ENCODE measurements at places on chromosomes 11 and 22. TPM values are rescaled to one million over a fixed set of nuclear protein-coding genes. Genes with fewer than 3 reads are reported as not detected.
A peak's percentile ranks its signal among the peaks of the same experiment; 100 is the strongest.

The CARNS1 gene
- 0.38 TPM for total RNA-seq

The SCN2B gene
- total RNA-seq: not detected

The CCDC89 gene
- total RNA-seq: 4.4 TPM

The GTSE1 gene
- 6.1 TPM for total RNA-seq

The SYT13 gene
- total RNA-seq: not detected

The TMEM191B gene
- total RNA-seq: not detected

DNA sequence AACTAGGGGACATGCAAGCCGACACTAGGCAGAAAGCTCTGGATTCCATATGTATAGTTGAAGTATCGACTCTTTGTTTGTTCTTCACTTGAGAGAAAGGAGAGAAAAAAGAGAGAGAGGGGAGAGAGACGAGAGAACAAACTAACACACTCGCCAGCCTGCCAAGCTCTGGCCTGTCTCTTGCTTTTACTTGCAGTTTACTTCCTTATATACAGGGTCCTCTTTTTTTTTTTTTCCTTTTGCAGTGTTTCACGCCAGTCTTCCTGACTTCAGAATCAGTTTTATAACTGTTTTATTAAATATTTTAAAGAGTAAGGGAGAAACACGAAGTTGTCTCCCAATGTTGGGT is 19.9 kb downstream of the TEAD1 start:
- DNase-seq: peak; percentile 62

GRCh38 chr11:108796551-108796950 is 131.7 kb downstream of the DDX10 start:
- no peak for DNase-seq

DNA sequence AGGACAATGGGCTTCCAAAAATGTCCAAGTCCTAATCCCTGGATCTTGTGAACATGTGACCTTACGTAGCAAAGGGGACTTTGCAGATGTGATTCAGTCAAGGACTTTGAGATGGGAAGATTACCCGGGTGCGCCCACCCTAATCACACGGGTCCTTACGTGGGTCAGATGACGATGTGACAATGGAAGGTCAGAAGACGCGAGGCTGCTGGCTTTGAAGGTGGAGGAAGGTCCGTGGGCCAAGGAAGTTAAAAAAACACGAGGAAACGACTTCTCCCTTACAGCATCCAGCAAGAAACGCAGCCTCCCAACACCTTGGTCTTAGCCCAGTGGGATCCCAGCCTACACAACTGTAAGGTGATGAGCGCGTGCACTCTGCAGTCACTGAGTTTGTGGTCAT is 860.1 kb downstream of the TBC1D22A start:
- no peak for DNase-seq

- DNase-seq: no peak
Observed at GRCh38 chr11:73011126-73011817, 130.8 kb downstream of the FCHSD2 start.

GRCh38 chr11:118699506-118700220 is 20.2 kb upstream of the TREH start:
- DNase-seq: no peak

GRCh38 chr11:106288822-106289387 is 211.4 kb downstream of the AASDHPPT start:
- DNase-seq: no peak

DNA sequence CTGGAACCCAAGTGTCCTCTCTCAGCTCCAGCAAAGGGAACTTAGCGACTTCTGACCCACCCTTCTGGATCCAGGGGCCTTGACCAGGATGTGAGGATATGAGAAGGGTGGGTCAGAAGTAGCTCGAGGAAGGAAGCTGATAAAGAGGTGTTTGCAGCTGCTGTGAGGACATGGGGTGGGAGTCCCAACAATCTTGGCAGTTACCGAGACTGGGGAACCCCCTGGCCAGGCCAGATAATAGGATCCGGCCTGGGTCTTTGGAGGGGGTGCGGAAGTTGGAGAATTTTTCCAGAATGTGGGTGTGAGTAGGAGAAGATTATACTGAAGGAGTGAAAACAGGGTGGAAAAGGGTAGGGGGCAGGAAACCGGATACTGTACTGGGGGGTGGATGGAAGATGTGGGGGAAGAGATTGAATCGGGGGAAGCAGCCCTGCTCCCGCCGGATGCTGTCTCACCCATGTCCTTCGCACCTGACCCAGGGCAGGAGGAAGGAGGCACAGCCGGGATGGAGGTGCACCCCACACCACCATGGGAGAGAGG is 2.8 kb upstream of the MCAM start:
- DNase-seq: no peak

- DNase-seq: peak; percentile 87
Observed at GRCh38 chr22:37546437-37547250, 13.6 kb upstream of the CDC42EP1 start.

- peak; percentile 71 for DNase-seq
Observed at GRCh38 chr22:50531546-50531961, 1.7 kb upstream of the TYMP start.

DNA sequence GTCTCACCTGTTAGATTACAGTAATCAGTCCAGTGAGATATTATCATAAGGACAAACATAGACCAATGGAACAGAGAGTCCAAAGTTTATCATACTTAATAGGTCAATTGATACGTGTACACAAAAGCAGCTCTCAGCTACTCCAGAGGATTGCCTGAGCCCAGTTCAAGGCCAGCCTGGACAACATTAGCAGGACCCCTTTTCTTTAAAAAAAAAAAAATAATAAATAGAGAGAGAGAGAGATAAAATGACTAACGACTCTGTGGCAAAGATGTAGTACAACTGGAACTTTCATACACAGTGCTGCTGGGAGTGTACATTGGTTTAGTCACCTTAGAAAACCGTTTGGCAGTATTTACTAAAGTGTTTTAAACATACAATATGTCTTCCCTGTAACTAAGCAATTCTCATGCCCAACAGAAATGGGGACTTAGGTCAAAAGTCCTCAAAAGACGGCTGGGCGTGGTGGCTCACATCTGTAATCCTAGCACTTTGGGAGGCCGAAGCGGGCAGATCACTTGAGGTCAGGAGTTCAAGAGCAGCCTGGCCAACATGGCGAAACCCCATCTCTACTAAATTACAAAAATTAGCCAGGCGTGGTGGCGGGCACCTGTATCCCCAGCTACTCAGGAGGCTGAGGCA is 10.6 kb downstream of the SNX32 start:
- DNase-seq: no peak
